ENCODE measurements at places on chromosomes 5 and 9.

DNA sequence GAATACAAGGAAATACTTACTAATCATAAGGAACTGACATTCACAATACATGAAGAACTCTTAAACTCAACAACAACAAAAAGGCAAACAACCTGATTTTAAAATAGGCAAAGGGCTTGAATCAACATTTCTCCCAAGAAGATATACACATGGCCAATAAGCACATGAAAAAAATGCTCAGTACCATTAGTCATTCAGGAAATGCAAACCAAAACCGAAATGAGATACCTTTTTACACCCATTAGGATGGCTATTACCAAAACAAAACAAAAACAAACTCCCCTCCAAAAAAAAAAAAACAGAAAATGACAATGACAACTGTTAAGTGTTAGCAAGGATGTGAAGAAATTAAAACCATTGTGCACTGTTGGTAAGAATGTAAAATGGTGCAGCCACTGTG, 104.1 kb upstream of the ZNF462 start:
- DNase-seq: no peak

GRCh38 chr5:180136630-180137381, 65.2 kb upstream of the RNF130 start:
- no peak for DNase-seq

DNA sequence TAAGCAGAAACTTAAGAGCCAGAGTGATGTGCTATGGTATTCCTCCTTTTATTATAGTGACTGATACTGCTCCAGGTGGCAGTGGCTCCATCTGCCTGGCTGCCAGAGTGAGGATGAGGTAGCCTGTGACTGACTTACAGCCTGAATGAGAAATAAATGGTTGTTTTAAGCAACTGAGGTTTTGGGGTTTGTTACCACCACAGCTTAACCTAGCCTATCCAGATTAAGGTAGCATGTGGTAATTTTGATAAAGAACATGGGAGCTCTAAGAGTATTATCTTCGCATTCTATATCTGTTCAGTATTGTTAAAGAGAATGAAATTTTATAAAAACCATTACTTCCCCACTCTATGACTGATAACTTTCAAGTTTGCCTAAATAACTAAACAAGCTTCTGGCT, 39.0 kb downstream of the GOLPH3 start:
- no peak for DNase-seq

DNA sequence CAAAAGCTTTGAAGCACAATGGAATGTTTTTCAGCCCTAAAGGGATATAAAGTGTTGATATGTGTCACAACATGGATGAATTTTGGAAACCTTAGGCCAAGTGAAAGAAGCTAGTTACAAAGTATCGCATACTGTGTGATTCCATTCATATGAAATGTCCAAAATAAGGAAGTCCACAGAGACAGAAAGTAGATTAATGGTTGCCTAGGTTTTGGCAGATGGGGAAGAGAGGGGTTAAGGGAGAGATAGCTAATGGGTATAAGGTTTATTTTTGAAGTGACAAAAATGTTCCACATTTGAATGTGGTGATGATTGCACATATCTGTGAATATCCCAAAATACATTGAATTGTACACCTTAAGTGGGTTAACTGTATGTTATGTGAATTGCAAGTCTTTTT, 57.5 kb upstream of the MCCC2 start:
- no peak for DNase-seq

GRCh38 chr9:86697999-86698398, 249.3 kb downstream of the GAS1 start:
- DNase-seq: no peak

- DNase-seq: no peak
Measured at GRCh38 chr9:108477529-108478006, 378.2 kb downstream of the ACTL7B start.
